Esophagus muscularis mucosa (tissue), 4 donors: ENCODE measurements at places on chromosomes 13 and 19. TPM values are rescaled to one million over a fixed set of nuclear protein-coding genes. Genes with fewer than 3 reads are reported as not detected.

- DNase-seq, result no peak
Measured at GRCh38 chr19:45677351-45678230, 9.6 kb downstream of the GIPR start.

DNA sequence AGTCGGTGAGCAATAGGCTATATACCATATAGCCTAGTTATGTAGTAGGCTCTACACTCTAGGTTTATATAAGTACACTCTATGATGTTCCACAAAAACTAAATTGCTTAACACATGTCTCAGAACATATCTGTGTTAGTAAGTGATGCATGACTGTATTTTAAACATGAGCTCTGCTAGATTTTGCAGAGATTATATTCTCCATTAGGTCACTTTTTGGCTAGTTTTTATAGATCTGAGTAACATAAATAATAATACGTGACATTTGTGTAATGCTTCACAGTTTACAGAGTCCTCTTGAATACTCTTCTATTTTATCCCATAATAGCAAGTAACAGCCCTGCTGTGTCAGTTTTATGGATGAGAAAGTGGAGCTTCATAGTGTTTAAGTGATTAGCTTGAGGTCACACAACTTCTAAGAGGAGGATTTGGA lies 47.8 kb downstream of the NDFIP2 start:
- DNase-seq, result no peak

GRCh38 chr13:45120967-45121831 lies 889 bp downstream of the GTF2F2 start:
- no peak for DNase-seq

GRCh38 chr13:100751826-100752225 lies 77.2 kb upstream of the TMTC4 start:
- no peak for DNase-seq

- DNase-seq, result no peak
Measured at GRCh38 chr19:43446746-43447489, 18.5 kb downstream of the LYPD3 start.

GRCh38 chr19:30097746-30098280 lies 155.8 kb downstream of the URI1 start:
- no peak for DNase-seq

GRCh38 chr13:39373145-39373544 lies 229.8 kb downstream of the LHFPL6 start:
- no peak for DNase-seq

GRCh38 chr13:49495783-49496762 lies at the start of gene PHF11:
Gene PHF11 (plus strand): TSS chr13:49495953. CDS start chr13:49496002, 49 bp downstream.
- DNase-seq, result peak; percentile 94

- DNase-seq, result no peak
Measured at GRCh38 chr19:2633693-2634075, 68.8 kb downstream of the GNG7 start.

DNA sequence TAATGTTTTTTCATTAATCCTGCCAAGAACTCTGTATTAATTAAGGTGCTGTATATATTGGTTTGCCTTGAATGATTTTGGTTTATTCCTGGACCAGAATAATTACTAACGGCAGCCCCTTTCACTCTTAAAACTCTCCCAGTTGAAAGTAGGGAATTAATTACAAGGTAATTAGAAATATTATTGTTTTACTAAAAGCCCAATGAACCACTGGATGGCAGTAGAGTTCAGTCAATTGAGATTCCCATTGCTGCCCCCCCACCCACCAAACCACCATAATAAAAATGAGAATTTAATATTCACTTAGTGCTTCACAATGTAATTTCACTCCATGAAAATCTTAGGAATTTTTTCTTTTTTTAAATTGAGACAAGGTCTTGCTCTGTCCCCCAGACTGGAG lies 13.7 kb downstream of the WBP4 start:
- DNase-seq, result no peak

DNA sequence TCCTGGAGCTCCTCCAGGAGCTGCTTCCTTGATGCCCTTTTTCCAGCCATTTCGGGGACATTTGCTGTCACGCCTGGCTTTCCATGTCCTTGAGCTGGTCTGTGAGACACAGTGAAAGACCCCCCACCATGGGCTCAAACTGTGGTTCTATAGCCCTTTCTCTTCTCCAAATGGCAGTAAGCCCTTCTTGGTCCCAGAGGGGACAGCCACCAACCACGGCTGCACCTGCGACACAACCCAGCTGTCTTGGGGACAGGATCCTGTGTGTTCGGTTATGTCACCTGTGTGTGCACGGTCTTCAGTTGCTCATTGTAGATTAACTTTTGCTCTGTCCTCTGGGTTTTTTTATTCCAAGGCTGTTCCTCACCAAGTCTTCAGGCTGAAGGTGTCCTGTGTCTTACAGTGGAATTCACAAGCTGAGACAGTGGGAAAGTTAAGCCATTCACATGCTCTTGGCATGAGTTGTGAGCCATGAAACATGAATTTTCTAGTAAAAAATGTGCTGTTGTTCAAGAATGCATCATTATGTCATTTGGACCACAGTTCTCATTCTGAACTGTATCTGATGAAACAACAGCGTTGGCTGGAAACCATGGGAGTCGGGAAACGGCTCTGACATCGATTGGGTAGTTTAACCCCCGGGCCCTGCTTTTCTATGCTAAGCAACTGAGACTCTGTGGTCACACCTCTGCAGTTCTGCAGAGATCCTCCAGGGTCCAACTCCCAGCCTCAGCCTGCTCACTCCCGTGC lies 129.5 kb upstream of the MCF2L start:
- DNase-seq, result no peak

GRCh38 chr13:82962397-82962796 lies 919.9 kb downstream of the SLITRK1 start:
- DNase-seq, result no peak

DNA sequence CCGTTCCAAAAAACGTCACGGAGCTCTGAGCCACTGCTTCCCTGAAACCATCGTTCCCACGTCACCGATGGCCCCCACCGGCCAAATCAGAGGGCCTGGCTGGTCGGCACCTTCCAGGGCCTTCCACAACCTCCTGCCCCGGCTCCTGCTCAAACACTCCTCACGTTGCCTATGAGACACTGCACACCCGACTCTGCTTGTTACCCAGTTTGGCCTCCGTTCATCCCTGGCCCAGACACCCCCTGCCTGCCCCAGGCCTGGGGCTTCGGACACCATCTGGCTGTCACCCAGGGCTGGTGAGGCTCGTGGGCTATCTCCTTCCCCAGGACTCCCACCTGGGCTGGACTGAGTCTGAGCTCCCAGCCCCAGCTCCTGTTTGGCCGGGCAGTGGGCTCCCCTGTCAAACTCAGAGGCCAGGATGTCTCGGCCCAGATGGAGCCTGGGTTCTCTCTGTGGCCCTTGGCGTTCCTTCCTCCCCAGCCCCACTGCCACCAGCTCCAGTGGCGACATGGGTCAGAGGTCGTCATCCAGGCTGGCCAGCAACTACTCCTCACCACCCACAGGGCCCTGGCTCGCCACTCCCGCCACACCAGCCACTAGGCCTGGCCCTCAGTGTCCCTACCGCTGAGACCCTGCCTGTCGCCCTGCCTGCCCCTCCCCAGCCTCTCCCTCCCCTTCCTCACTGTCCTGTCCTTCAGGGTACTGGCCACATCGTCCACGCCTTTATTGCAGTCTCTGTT lies 17.7 kb downstream of the CERS1 start:
- no peak for DNase-seq

DNA sequence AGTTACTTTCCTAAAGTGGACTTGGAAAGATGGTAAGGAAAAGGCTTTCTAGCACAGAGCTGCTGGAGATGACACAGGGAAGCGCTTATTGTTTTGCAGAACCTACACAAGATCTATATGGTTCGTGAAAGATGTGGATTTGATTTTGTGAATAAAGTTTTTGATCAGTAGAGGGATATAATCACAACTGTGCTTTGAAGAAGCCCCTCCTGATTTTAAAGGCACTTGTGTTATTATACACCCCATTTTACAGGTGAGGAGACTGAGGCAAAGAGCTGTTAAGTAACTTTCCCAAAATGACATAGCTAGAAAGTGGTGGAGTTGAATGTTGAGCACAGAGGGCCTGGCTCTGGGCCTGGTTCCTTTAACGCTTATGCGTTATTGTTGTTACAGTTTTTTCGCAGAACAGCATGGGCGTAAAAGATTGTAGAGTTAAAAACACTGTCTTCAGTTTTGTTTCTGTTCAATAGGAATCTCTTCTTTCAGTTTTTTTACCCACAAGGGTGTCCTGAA lies 1.4 kb downstream of the TDRD3 start:
- DNase-seq, result no peak

GRCh38 chr19:29497241-29497640 lies 28.6 kb upstream of the VSTM2B start:
- DNase-seq, result no peak

DNA sequence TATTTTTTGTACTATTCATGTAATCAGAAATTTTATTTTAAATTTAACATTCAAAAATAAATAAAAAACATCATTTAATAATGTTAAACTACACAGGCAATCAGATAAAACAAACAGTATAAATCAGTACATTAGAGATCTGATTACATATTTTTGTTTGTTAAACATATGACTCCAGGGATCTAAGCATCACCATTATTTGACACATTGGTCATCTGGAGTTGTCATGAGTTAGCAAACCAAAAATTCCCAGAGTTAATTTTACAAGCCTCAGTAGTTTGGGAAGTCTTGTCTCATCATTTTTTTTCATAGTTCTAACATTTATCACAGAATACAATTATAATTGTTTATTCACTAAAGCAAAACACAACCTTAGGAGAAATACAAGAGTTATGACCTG lies 770.8 kb upstream of the SLITRK6 start:
- DNase-seq, result no peak

GRCh38 chr13:46165485-46166223 lies 16.3 kb downstream of the LCP1 start:
- DNase-seq, result no peak

DNA sequence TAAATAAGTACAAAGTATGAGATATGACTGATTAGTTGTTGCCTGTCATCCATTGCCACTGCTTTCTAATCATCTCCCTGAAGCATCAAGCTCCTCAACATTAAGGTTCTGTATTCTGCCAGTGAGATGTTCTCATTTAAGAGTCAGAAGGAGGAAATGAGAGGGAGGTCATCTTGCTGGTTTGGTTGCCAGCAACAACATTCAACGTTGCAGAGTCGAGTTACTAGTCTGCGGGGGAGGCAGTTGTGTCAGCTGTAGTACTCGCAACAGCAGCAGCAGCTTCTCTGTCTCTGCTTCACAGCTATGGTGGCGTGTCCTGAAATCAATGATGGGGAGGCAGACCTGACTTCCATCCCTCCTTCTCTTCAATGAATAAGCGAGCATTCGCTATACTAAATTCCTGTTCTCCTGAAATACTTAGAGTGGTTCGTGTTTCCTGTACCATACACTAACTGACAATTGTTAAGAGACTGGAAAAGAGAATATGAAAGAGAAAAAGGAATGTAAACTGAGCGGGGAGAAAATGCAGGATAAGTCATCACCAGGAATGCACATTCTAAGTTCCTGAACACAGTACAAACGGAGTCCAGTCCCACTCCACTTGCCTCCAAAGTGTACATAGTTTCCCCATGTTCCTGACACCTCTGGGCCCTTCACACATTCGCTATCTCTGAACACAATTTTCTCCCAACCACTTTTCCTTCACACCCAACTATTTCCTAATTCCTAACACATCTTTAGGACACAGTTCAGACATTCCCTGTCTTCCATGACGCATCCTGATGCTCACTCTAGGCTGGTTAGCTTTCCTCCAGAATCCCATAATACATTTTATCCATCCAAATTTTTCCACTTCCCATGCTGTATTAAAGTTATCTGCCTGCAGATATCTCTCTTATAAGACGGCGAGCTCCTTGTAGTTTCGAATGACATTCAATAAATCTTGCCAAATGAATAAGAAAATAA lies 263.0 kb downstream of the KLF12 start:
- DNase-seq, result no peak

GRCh38 chr13:35732565-35732964 lies 256.1 kb upstream of the MAB21L1 start:
- peak; percentile 24 for DNase-seq

- no peak for DNase-seq
Measured at GRCh38 chr13:35593651-35594050, 117.2 kb upstream of the MAB21L1 start.

DNA sequence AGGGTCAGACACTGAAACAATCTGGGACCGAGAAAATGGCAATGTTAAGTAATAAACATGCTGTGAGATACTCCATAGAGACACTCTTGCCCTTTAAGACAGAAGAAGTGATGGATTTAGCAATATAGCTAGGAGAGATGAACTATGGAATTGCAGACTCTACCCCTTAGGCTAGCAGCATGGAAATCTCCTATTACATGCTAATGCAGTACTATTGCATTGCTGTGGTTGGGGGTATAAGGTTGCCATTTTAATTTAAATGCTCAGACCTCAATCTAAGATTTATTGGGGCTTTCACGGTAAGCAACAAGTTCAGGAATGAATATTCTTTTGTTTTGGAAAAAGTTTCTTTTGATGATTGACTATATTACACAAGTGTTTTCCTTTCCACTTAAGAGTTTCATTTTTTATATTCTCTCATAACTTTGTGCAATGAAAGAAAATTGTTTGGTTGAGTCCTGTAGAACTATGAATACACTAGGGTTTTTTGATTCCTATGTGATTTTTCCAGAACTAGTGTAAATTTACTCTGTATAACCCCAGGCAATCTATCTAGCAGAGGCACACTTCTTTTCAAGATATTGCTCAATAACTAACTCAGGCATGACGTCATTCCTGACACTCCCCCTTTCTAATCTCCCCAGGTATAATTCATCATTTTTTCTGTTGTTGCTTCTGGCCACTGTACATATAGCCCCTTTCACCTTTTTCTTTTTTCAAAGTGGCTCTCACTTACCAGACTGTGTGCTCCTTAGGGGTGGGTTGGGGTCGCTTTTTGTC lies 394.7 kb upstream of the KLF12 start:
- no peak for DNase-seq

DNA sequence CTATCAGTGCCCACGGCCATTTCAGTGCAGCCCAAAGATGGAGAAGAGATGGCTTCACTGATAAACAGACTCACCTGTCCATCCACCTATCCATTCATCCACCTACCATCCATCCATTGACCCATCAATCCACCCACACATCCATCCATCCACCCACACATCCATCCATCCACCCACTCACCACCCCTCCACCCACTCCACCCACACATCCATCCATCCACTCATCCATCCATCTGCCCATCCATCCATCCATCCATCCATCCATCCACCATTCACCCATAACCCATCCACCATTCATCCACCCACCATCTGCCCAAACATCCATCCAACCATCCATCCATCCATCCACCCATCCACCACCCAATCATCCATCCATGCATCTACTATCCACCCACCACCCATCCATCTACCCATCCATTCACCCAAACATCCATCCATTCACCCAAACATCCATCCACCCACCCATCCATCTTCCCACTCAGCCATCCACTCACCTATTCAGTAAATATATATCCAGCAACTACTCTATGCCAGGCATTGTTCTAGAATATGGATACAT lies 31.6 kb upstream of the ZNRF4 start:
- no peak for DNase-seq

The FGF21 gene
- not detected for total RNA-seq

The ZNF681 gene
- total RNA-seq, result 1.1 TPM

The ZNF723 gene
- total RNA-seq, result not detected

The WDFY2 gene
- total RNA-seq, result 8.7 TPM

The ATP8A2 gene
- 0.65 TPM for total RNA-seq

The SIGLEC9 gene
- total RNA-seq, result 4.5 TPM

The PTPRH gene
- 0.52 TPM for total RNA-seq

The SIAH3 gene
- not detected for total RNA-seq

The CD37 gene
- total RNA-seq, result 13.3 TPM

The ARID3A gene
- total RNA-seq, result 2.9 TPM

The MUC16 gene
- under 0.01 TPM for total RNA-seq

The C1QTNF9 gene
- 0.99 TPM for total RNA-seq

The FARP1 gene
- 48.1 TPM for total RNA-seq

The CEACAM16 gene
- not detected for total RNA-seq
